AG08395 (cell line): ENCODE measurements at places on chromosomes 5 and 9.

- no peak for DNase-seq
These were observed 47.9 kb downstream of the RNF180 start for GRCh38 chr5:64213531-64213930.

- no peak for DNase-seq
These were observed 1453.3 kb downstream of the MAT2B start for GRCh38 chr5:164958688-164959087.

DNA sequence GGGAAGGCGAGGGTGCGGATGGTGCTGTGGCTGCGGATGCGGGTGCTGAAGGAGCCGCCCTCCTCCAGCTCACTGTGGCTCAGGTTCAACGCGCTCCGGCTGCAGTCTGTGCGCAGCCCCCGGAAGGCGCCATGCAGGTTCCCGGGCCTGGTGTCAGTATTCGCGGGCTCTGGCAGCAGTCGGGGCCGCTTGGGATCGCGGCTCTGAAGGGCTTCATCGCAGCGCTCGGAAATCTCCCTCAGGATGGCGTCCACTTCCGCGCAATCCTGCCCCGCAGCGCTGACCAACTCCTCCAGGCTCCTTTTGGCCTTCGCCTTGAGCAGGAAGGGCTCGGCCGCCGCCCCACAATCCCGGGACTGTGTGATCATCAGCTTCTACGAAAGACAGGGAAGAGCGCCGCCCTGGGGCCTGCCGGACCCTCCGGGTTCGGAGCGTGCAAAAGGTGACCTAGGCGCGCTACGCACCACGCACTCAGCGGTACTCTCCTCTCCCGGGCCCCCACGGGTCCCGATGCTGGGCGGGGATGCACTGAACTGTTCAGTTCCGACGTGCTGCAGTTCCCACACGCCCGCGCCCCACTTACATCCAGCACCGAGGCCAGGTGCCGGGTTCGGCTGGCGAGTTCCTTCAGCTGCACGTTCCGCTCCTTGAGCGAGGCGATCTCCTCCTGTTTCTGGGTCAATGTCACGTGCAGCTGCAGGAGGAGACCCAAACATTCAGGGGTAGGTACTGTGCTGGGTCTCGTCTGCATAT lies 6.5 kb downstream of the MCIDAS start:
- DNase-seq: no peak

DNA sequence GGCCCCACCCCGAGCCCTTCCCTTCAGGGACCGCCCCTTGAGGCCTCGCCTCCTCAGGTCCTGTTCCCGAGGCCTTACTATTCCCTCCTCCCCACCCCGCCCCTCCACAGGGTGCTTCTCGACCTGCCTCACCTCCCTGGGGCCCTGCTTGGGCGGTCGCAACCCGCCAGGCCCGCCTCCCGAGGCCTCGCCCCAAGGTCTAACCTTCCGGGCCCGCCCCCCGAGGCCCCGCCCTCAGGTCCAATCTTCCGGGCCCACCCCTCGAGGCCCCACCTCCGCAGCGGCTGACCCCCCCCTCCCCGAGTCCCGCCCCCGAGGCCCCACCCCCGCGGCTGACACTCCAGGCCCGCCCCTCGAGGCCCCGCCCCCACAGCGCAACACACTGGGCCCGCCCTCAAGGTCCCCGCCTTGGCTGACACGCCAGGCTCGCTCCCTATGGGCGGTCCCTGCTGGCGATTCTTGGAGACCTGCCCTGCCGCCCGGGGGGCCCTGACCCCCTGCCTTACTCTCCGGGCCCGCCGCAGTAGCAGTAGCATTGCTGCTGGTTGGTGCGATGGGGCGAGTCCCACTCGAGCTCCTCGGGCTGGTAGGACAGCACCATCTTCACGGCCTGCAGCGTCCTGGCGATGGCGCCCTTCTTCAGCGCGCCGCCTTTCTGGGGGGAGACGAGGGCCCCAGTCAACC lies 8.2 kb downstream of the PHF19 start:
- DNase-seq: peak; percentile 99

- DNase-seq: peak; percentile 17
These were observed 31.6 kb upstream of the ACOT12 start for GRCh38 chr5:81425569-81425968.

DNA sequence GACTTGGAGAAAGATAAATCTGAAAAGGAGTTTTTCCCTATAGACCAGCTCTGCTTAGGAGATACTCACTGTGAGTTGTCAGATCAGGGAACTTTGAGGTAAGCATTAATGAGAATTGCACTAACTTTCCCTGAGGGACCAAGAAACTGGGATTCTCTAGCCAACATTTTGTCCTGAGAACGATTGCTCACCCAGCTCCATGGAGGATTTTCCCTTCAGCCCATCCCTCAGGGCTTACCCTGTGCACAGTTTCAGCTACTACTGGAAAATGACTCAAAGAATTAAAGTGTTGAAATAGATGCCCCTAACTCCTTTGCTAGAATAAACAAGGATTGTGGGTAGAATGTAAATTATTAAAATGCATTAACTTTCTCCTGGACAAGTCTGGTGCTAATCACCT lies 237.2 kb upstream of the IL12B start:
- no peak for DNase-seq

- DNase-seq: no peak
These were observed 4.6 kb upstream of the SAR1B start for GRCh38 chr5:134637116-134637721.

- DNase-seq: no peak
These were observed 420.4 kb upstream of the POU5F2 start for GRCh38 chr5:94161801-94162200.

- no peak for DNase-seq
These were observed 43.0 kb downstream of the FSTL4 start for GRCh38 chr5:133569347-133569746.

DNA sequence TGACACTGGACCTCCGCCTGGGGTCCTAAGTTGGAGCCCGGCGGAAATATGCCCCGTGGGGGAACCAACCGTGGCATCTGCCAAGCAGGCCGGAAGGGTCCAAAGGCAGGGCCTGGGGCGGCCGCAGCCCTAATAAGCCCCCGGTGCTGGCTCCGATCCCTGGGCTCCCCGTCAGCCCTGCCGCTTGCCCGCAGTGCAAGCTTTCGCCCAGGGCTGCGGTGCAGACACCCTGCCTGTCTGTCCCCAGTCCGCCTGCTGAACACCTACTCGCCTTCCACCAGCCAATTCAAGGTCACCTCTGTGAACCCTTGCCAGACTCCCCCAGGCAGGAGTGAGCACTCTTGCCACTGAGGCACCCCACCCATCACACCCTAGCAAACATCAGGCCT lies 502 bp upstream of the PTGR1 start:
- DNase-seq: no peak

- DNase-seq: no peak
These were observed 6.5 kb upstream of the TMEM250 start for GRCh38 chr9:136124976-136125692.

GRCh38 chr9:15086156-15086763 lies 176.0 kb upstream of the FREM1 start:
- no peak for DNase-seq

- no peak for DNase-seq
These were observed 213.0 kb downstream of the FBXL17 start for GRCh38 chr5:108168915-108169314.

DNA sequence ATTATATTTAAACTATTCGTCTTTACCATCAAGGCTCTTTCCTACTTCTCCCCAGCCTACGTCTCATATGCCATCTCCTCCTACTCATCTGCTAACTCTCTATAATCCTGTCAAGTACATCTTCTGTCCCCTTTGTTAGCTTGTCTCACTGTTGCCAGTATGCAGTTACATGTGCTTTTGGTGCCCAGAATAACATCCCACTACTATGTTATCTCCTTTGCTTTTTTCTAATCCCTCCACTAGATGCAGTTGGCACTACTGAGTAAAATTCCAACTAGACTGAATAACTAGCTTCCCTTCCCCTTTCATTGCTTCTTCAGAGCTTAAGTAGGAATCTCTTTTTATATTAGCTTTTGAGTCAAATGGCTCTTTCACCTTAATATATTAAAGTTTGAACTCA lies 3.0 kb upstream of the ARRDC3 start:
- DNase-seq: no peak

DNA sequence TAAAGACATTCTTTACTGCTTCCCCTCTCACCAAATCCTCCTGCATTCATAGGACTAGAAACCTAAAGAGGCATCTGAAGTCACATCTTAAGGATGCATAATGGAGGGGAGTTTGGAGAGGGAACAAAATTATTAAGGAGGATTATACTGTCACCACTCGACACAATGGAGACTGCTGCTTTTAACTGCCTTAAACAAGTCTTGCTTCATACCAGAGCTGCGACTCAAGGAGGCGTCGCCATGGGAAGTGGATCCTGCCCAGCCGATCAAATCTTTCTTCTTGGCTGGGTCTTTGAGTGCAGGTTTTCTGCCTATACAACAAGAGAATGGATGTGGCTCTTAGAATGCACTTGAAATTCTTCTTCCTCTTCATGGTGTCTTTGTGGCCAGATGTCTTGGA lies 66.7 kb upstream of the FOXE1 start:
- DNase-seq: peak; percentile 52

DNA sequence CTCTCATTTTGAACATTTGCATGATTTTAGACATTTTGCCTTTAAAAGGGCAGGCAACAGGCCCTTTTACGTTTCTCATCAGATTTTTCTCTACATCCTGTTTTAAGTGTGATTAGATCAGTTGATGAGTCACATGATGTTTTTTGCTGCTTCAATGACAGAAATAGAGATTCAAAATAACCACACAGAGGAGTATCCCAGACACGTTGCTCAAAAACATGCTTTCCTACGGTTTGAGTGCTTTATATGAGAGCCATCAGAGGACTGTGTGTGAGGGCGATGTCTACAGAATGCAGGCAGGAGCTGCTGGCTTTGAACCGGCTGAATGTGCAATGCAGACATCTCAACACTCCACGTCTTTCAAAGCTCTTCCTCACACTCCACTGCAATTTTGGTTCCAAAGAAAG lies 42.1 kb downstream of the OTULIN start:
- peak; percentile 78 for DNase-seq
